ENCODE measurements at places on chromosomes 16 and 17.

DNA sequence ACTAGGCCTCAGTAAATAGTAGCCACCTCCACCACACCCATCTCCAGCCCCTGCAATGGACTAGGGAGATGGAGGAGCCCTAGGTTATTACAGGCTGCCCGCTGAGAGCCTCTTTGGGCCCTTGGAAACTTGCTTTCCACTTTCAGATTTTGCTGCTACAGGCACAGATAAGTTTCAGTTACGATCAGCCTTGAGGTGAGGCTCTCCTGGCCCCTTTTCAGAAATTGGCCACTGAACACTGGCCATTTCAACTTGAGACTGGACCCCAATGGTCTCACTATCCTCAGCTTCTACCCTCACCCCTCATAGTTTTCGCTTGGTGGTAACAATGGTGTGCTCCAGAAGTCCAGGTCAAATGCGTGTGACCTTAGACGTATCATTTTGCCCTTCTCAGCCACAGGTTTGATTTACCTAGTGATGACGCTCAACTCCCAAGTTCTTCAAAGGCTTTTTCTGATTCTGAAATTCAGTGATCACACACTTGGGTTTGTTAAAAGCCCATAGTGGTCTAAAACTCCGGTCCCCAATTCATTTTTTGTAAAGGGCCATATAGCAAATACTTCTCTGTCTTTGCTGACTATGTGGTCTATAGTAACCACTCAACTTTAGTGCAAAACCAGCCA, 1.0 kb downstream of the PMM2 start:
- DNase-seq, result no peak

DNA sequence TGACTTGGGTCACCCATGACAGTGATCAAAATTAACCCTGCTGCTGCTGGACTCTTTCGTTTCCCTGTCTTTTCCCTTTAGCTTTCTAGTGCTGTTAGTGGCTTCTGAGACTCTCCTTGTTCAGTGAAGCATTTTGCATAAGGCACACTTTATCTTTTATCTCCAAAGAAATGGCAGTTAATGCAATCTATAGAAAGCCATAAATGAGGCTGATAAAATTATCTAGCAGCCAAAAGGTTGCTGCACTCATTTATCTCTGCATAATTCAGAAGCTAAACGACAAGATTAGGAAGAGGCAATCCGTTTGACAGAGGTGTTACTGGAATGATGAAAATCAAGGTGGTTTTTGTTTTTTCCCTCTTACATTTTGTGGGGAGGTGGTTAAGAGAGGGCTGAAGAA, 1109.5 kb upstream of the EEF2KMT start:
- no peak for DNase-seq

GRCh38 chr17:28397687-28398279, 8.2 kb downstream of the SLC46A1 start:
- no peak for DNase-seq

- DNase-seq, result peak; percentile 39
Measured at GRCh38 chr16:11105038-11105903, 150.7 kb downstream of the SOCS1 start.

GRCh38 chr17:3887804-3888203, 5.0 kb downstream of the CAMKK1 start:
- DNase-seq, result no peak

- DNase-seq, result peak; percentile 51
Measured at GRCh38 chr17:2055292-2056205, 646 bp downstream of the HIC1 start.

DNA sequence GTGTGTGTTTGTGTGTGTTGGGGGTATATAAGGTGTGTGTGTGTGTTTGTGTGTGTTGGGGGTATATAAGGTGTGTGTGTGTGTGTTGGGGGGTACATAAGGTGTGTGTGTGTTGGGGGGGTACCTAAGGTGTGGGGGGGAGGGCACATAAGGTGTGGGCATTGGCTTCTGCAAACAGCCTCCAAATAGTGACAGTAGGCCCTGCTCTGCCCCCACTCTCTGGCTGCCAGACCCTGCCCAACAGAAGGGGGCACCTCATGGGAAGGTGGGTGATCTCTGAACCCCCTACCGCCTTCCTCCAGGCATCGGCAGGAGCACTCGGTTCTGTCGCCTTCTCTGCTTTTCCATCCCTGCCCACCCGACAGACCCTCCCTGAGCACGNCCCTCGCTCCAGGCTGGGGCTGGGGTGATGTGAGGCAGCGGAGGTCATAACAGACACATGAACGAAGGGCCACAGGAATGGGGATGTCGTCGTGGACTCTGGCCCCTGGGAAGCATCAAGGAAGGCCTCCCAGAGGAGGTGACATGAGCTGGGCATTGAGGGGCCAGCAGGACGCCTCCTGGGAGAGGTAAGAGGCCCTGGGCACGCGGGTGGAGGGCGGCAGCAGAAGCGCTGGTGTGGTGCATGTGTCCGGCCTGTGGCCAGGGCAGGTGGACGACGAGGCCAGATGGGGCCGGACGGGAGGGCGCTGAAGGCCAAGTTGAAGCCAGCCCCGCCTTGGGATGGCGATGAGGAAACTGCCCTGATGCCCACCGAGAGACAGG, 136.6 kb upstream of the RPH3AL start:
- DNase-seq, result peak; percentile 47

GRCh38 chr16:19607616-19608280, 52.2 kb downstream of the VPS35L start:
- no peak for DNase-seq

DNA sequence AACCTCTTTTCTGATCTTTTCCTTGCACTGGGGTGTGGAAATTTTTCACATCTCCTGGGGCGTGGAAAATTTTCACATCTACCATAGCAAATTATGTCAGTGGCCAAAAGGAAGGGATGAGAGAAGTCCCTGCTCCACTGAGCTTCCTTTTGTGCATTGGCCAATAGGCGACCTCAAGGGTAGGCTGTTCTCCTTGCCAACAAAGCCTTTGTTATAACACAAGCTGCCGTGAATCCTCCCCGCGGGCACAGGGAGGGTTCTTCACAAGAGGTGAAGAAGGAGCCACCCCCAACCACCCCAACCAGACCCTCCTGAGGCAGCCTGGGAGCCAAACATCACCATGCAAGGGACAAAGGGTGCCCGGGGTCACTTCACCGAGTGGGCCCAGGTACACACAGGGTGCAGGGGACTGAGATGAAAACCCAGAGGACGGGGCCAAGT, 6.5 kb downstream of the SLC5A11 start:
- no peak for DNase-seq

DNA sequence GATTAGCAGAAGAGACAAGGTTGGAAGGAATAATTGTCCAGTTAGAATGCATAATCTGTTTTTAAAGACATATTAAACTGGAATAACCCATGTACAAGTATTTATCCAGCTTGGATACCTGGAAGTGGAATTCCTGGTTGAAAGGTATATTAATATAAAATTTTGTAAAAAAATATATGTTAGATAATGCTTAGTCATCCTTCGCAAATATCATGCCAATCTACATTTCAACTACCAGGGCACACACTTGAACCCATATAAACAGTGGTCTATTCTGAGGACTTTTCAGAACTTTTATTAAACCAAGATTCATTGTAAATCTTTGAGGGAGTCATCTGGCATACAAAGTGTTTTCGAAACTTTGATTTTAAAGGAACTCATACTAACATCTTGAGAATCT, 269.1 kb upstream of the HSBP1 start:
- DNase-seq, result no peak

DNA sequence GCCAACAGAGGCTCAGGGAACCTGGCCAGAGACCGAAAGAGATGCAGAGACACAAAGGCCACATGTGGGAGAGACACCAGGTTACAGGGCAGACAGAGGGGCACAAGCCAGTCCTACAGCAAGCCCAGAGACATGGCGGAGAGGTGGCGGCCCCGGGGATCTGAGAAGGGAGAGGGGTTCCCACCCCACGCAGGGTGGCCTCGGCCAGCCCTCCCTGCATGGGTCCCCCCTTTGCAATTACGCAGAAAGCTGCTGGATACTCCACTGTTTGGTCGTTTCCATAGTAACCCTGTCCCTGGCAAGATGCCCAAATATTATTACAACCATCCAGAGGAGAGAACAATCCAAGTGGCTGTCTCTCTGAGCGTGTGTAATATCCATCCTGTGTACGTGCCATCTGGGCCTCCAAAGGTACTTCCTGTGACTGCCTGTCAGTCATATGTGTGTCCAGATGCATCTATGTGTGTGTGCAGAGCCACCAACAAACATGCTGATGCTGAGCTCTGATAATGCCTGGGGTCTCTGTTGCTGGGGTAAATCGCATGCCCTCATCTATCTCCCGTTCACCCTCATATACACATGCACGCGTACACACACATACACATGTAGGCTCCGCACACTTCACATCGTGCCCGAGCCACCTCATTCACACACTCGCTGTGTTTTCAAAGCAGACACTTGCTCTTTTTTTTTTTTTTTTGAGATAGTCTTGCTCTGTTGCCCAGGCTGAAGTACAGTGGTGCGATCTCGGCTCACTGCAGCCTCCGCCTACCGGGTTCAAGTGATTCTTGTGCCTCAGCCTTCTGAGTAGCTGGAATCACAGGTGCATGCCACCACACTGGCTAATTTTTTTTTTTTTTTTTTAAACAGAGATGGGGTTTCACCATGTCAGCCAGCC, 5.5 kb downstream of the PCGF2 start:
- DNase-seq, result no peak

Data from CD4-positive, alpha-beta T cell treated with Interferon alpha-2 for 1 hour (primary cell).